ENCODE measurements at places on chromosomes 1 and 21. TPM values are rescaled to one million over a fixed set of nuclear protein-coding genes. Genes with fewer than 3 reads are reported as not detected.

The PTCH2 gene
- total RNA-seq = 0.82 TPM

The GBP1 gene
- 150 TPM for total RNA-seq

The CYP4X1 gene
- not detected for total RNA-seq

The HFM1 gene
- total RNA-seq = not detected

The FCGR2B gene
- 0.20 TPM for total RNA-seq

The HIVEP3 gene
- 15.1 TPM for total RNA-seq

- no peak for DNase-seq
Observed at GRCh38 chr1:155920717-155921116, 9.6 kb upstream of the RIT1 start.

DNA sequence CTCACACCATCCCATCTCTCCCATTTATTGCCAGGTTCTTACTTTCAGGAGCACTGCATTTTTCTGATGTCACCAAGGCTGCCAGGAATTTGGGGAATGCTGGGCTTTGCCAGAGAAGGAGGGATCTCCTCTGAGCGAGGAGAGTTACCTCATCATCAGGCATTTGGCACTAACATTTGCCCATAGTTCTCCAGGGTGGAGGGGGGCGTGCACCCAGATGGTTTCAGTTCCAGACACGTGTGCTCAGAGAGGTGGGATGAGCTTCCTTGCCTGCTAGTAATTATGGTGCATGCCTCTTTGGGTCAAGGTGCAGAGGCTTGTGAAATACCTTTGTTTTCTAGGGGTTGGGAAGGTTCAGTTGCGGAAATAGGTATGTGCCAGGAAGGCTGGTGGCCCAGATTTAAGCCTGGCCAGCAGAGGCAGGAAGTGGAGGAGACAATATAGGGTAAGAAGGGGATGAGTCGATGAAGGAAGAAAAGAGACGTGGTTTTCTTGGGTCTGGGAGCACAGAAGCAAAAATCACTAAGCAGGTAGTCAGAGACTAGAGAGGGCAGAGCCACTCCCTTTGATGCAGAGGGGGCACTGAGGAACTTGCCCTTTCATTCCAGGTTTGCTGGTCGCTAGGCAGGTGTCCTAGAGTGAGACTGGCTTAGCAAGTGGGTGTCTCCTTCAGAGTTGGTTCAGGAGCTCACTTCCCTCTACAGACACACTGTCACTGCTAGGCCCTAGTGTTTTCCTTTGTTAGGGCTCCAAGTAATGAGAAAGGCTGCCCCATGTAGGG is 7.2 kb downstream of the TUFT1 start:
- no peak for DNase-seq

- no peak for DNase-seq
Observed at GRCh38 chr1:203307641-203308126, 2.4 kb downstream of the BTG2 start.

GRCh38 chr1:47189844-47190508 is at the start of gene PDZK1IP1:
TSS of gene PDZK1IP1 (minus strand) at chr1:47190036. CDS start at chr1:47189932, 104 bp downstream.
- DNase-seq = peak; percentile 36

DNA sequence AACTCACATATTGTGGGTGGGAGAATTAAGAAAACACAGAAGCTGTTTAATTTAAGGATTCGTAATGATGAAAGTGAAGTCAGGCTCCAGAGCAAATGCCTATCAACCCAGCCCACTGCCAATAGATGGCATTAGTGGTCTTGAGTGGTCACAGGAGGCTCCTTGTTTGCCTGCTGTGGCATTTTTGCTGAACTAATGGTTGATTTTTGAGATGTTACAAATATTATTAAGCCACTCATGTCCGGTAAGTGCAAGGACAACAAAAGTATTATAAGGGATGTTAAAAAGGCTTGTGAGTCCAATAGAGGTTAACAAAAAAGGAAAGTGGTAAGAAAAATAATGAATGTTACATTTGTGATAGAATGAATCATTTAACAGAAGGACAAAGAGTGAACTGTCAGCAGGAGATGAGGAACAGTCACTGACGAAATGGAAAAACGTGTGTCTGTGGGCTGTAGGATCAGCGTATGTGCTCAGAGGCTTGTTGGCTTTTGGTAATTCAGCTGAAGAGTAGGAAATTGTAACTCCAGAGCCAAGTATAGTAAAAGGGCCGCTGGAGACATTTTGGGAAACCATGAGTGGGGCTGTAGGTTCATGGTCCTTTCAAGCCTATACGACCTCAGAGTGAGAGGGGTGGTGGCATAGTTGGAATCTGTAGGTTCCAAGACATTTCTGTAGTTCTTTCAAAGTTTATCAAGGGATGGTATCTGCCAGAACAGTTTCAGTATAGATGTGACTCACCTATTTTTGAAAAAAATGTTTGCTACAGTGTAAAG is 11.2 kb downstream of the SFT2D2 start:
- peak; percentile 62 for DNase-seq

DNA sequence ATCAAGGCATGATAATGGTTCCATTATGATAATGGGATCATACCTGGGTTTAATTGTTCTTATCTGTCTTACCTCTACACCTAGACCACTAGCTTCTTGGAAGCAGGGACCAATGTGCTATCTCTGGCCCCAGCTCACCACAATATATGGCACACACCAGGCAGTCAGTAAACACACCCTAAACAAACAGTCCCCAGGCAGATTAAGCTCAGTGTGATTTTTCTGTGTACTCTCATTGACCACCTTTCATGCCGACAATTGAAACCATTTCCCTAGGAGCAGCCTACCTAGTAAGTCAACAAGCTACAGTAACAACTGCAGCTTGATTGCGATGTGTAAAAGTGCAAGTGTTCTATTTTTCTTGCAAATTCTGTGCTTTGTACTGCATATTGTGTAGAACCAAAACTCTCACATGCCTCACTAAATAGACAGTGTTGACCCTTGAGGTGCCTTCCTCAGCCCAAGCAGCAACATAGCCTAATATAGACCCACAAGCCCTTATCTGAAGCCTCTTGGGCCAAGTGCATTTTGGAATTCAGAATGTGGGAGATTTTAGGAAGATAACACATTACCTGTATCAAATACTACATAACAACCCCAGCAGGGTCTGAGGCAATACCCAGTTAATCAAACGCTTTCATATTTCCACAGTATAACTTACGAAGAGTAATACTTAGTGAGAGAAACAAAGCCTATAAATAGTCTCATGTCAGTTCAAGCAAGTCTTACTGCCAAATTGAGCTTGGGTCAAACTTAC is 32.0 kb downstream of the INPP5B start:
- DNase-seq = no peak

DNA sequence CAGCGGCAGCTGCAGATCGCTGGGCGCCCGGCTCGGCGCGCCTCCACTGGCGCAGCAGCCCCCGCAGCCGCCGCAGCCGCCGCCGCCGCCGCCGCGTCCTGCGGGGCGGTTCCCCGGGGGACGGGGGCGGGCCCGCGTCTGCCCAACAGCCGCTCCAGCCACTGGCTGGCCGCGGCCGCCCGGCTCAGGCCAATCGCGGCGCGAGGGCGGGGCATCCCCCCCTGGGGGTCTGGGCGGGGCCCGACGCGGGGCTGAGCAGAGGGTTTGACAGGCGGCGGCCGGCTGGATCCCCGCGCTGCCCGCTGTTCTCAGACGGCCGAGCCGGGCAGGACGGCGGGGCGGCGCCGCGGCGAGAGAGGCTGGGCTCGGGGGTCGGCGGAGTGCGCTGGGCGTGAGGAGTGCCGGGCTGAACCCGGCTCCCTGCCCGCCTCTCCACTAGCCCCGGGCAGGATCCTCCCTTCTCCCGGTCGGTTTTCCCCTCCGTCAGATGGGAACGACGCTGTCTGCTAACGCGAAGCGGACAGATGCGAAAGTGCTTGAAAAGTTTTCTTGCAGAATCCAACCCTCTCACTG is at the start of gene GLIS1:
GLIS1 (minus strand) TSS at position 56 of the 573 bp plus-strand sequence. CDS start 1,100 bp downstream, outside the sequence.
- peak; percentile 70 for DNase-seq

- DNase-seq = no peak
Observed at GRCh38 chr1:244968471-244968871, 104.1 kb upstream of the HNRNPU start.

DNA sequence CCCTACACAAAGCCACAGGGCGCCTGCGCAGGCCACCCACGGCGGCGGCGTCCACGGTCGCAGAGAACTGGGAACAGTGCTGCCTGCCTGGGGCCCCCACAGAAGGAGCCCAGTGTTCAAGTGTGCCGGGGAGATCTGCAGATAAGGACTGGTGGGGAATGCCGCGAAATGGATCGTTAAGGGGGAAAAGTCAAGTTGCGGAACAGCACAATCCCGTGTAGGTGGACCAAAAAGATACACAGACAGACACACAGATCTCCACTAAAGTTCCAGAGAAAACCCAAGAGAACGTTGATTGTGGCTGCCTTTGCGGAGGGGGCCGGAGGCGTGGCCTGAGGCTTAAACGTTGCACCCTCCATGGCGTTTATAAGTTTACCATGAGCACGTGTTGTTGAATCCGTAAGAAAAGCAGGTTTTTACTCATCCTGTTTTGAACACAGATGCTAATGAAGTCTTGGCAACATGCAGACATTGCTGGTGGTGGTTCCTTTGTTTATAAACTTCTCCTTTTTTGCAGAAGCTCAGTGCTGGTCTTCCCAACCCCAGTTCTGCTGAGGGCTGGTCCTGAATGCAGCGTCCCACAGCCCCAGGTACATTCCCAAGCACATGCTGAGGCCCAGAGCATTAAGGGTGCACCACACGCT is 4.1 kb downstream of the SPATC1L start:
- no peak for DNase-seq

- DNase-seq = no peak
Observed at GRCh38 chr21:46517361-46517760, 58.7 kb downstream of the DIP2A start.

GRCh38 chr1:171422511-171422910 is 62.8 kb upstream of the PRRC2C start:
- no peak for DNase-seq

- DNase-seq = no peak
Observed at GRCh38 chr1:67532452-67533216, 102.4 kb upstream of the SERBP1 start.

GRCh38 chr1:69737527-69738185 is 169.9 kb downstream of the LRRC7 start:
- no peak for DNase-seq

Measured in activated CD8-positive, alpha-beta memory T cell treated with anti-CD3 and anti-CD28 coated beads, Interleukin-2, amount 10 ng/mL, durations not matched to agents 7 days and 5 days (primary cell).